CD4-positive, alpha-beta T cell treated with Interleukin-6 for 4 hours (primary cell): ENCODE measurements at places on chromosomes 5 and 9.

DNA sequence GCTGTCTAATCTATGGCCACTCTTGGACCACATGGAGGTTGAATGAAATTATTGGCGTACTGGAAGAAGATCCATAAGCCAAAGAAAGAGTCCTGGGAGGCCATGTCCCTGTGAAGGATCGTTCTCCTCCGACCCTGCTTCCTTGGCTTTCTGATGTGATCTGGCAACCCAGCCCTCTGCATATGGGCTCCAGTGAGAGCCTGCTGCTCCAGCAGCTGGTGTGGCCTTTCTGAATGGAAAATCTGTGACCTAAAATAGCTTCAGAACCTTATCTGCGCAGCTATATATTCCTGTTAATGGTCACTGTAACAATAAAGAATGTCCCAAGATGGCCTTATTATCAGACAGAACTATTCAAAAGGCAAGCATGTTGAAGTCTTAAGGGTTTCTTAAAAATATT lies 40.2 kb upstream of the PHF2 start:
- DNase-seq = no peak

DNA sequence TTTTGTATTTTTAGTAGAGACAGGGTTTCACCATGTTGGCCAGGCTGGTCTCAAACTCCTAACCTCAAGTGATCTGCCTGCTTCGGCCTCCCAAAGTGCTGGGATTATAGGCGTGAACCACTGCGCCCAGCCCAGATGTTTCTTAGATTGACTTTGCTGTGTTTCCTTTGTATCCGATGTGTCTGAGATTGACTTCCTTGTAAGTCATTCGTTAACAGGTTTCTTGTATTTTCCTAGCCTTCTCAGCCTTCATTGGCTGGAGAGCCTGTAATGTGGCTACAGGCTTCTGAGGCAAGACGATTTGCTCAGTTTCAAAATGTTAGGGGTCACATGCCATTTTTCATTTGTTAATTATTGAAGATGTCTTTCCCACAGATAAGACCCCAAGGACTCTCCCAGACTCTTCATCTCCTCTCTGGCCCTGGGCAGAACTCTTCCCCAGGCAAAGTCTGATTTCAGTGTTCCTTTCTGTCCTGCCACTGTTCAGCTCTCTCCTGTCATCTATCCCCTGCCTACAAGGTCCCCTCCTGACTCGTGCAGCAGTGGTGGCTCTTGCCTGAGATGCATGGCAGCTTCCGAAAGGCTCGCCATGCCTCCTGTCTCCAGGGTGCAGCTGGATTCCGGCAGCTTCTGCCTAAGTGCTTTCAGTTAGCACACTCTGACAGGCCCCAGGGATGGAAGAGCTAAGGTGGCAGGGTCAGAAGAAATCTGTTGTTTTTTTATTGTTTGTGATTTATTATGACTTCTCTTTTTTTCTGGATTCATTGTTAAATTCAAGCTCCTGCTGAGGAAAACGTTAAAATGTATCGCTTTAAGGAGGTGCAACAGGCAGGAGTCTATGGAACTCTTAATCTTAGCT lies 206.4 kb downstream of the AOPEP start:
- DNase-seq = no peak

DNA sequence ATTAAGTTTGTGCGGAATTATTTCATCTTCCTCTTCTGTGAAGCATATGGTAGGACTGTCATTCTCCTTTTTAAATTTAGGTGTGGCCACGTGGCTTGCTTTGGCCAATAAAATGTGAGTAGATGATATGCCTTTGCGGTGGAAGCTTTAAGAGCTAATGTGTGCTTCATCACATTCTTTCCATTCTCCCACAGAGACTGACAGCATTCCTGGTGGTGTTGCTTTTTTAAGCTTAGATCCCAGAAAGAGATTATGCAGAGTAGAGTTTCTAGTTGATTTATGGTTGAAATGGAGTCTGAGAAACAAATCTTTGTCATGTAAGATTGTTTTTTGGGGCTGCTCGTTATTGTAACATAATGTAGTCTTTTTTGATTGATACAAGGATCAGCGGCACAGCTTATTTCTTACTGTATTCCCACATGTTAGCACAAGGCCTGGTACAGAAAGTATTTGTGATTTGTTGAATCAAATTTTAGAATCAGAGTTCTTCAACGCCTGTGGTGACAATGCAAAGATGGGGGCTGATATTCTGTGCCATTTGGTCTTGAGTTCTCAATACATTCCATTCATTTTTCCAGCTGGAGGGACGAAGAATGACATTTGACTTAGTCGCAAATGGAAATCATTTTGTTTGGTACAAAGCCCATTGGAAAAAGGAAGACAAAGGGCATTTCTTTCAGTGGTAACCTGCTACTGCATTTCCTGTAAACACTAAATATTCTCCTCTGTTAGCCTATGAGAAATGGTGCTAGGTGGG lies 209.9 kb upstream of the VLDLR start:
- no peak for DNase-seq

GRCh38 chr5:39775797-39776365 lies 351.1 kb upstream of the DAB2 start:
- no peak for DNase-seq

- no peak for DNase-seq
Measured at GRCh38 chr5:5634817-5635216, 212.3 kb downstream of the ICE1 start.

DNA sequence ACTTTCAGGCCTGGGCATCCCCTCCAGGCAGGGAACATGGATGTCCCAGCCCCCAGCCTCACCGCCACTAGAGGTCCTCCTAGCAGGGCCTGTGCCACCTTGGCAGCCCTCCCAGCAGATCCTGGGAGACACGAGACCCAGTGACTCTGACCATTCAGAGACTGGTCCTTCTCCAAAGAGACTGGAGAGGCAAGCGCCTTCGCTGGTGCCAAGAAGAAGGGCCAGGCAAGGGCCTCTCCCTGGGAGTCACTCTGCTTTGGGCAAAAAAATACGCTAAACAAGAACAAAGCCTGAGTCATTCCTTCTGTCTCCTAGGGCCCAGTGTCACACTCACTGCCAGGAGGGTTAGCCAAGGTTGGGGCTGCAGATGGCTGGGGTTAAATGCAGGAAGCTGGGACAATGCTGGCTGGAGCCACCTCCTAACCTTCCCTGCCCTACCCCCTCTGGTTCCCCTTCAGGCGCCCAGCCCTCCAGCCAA lies 35.3 kb upstream of the SMIM23 start:
- DNase-seq = no peak

DNA sequence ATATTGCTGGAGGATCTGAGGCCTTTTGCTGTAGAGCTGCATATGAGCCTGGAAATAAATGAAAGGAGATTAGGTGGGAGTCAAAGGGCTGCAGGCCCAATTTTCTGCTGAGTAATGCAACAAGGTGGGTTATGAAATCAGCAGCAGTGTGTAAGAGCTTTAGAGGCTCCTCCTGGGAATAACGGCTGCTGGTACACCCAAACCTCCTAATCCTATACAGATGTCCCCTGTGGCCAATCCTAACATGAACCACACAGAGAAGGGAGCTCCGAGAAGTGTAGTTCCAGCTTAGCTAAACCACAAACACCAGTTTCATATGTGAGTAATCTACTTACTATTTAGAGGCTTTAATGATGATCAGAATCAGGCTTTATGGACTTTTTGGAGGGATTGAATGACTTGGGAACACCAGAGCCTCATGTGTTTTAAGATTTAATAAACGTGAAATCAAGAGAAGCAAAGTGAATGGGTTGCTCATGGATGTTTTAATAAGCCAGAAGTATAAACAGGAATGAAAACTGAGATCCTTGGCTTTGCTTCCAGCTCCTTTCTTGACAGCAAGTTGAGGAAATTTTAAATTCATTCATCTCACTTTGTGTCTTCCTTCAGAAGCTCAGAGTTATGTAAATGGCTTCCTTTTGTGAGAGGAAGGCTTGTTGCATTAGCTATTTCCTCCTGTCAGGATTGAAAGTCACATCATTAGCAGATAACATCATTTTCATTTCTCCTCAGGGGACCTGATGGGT lies 437.5 kb downstream of the TMEM232 start:
- no peak for DNase-seq

DNA sequence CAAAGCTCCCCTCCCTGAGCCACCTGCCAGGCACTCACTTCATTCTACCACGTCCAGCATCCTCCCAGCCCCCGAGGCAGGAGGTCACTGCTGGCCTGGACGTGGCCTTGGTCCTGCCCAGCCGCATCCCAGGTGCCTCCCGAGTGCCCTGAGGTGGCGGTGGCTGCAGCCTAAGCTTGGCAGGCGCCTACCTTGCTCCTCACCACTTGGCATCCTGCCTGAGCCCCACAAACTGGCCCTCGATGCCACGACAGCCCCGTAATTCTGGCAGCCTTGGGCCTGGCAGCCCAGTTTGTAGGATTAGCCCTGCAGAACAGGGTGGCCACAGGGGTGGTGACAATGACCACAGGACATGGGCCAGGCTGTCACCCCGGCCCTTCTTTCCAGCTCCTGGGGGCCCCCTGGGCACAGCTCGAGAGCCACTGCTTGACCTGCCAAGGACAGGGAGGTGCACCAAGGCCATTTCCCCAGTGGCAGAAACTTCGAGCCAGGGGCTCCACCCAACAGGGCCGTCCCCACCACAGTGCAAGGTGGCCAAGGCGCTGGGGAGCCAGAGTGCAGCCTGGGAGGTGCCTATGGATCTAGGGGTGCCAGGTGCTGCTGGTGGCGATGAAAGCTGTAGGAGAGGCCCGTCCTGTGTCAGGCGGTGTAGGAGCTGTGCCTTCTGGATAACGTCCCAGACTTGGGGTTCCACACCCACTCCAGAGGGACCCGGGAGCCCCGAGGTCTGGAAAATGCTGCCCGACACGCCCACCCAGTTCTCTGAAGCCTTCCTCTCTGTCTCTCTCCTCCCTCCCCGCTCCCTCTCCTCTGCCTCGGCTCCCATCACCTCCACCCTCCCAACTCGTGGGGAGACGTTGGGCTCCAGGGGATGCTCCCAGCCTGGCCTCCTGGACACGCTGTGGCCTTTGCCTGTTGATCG lies 18.4 kb downstream of the NKD2 start:
- DNase-seq = no peak

DNA sequence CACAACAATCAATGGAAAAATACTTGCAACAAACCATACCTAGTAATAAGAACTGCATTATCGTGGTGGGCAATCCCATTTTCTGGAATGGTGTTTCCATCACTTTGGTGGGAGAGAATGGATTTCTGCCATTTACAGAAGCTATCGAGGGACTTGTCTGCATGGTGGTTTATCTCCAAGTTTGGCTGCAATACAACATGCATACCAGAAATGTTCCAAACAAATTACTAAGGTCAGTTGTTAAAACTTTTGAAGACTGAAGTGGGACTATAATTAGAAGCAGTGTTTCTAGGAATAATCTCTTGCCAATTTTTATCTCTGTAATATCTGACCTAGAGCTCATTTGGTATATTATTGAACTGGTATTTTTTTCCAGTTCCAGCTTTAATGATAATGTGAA lies 30.3 kb downstream of the ADAMTS6 start:
- DNase-seq = no peak

DNA sequence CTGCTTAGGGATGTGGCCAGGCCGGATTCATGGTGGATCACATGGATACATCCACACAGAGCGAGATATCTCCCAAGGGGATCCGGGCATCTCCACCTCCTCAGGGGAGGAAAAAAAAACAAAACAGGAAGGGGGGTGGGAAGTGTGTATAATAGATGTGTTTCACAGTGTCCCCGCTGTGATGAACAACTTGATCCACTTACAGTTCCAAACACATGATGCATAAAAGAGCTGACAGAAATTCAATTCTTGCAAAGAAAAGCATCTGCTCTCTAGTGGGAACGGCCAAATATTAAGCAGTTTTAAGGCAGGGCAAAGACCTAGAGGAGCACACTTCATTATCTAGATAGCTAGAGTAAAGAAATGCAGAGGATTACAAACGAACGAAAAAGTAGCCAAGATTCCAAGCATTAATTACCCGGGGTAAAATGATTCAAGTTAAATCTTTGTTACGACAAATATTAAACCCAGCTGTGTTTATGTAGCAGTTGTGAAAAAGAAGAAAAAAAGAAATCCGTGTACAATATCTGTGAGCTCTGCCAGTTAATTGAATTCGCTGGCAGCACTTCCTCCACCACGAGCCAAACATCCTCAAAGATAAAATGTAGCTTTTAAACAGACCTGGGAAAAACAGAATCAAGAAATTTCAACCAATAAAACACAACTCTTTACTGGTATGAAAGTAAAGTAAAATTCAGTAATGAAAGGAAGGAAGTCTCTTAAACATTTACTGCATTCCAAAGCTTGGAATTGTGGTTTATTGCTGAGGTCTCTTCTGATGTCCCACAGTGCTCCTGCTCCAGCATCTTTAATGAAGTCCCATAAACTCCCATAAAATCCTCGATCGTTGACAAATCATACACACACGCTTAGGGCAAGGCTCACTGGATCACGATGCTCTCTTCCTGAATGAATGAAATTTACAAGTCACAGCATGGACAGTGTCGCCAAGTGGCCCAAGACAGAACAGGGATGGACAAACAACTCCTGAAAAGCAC lies 213.0 kb downstream of the CRB2 start:
- no peak for DNase-seq

GRCh38 chr5:139692679-139693308 lies 44.6 kb downstream of the CXXC5 start:
- DNase-seq = no peak

- no peak for DNase-seq
Measured at GRCh38 chr9:126367139-126367538, 40.5 kb downstream of the MVB12B start.

GRCh38 chr9:79360387-79361347 lies 211.1 kb upstream of the TLE4 start:
- DNase-seq = no peak

- no peak for DNase-seq
Measured at GRCh38 chr5:131747180-131748105, 49.4 kb downstream of the FNIP1 start.

DNA sequence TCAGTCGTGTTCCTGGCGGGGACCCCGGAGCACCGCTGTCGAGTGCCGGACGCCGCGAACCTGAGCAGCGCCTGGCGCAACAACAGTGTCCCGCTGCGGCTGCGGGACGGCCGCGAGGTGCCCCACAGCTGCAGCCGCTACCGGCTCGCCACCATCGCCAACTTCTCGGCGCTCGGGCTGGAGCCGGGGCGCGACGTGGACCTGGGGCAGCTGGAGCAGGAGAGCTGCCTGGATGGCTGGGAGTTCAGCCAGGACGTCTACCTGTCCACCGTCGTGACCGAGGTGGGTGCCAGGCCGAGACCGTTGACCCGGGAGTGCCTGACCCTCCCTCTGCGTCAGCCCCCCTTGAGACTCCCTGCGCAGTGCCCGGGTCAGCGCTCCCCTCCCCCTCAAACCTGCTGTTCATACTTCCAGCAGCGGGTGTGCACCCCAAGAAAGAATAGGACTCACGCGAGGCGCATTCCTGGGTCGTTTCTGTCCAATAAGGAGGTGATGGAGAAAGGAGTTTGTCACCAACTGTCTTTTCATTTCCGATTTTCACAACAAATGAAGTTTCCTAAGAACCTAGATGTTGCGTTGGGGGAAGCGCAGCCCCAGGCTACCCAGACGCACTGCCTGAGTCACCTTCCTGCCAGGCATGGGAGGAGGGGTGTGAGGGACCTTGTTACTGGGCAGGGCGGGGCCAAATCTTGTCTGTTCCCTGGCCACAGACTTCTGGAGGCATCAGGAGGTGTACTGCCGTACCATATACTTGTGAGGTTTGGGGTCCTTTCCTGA lies 722 bp downstream of the SLC22A4 start:
- peak; percentile 85 for DNase-seq
